WERI-Rb-1 (cell line): ENCODE measurements at places on chromosomes 5 and 9.

GRCh38 chr9:129027224-129027684 lies 877 bp downstream of the SH3GLB2 start:
- no peak for DNase-seq

GRCh38 chr9:4604678-4605095 lies 57.4 kb upstream of the PLPP6 start:
- peak; percentile 70 for DNase-seq

- peak; percentile 51 for DNase-seq
These were observed 40.3 kb upstream of the NAA35 start for GRCh38 chr9:85900504-85901201.

DNA sequence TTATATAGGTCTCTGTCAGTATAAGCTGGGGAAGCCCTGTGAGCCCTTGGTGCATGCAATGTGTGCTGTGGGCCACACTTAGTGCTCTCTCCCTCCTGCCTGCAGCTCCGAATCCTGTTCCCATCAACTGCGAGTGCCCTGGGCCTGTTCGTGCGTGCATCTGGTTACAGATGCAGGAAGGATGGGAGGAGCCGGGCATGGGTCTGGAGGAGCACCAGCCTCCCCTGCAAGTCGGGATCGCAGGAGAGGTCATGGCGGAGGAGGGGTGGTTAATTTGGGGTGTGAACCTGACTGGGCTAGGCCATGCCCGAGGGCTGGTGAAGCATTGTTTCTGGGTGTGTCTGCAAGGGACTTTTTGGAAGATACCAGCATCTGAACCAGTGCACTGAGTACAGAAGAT lies 274.6 kb upstream of the IRX4 start:
- no peak for DNase-seq

DNA sequence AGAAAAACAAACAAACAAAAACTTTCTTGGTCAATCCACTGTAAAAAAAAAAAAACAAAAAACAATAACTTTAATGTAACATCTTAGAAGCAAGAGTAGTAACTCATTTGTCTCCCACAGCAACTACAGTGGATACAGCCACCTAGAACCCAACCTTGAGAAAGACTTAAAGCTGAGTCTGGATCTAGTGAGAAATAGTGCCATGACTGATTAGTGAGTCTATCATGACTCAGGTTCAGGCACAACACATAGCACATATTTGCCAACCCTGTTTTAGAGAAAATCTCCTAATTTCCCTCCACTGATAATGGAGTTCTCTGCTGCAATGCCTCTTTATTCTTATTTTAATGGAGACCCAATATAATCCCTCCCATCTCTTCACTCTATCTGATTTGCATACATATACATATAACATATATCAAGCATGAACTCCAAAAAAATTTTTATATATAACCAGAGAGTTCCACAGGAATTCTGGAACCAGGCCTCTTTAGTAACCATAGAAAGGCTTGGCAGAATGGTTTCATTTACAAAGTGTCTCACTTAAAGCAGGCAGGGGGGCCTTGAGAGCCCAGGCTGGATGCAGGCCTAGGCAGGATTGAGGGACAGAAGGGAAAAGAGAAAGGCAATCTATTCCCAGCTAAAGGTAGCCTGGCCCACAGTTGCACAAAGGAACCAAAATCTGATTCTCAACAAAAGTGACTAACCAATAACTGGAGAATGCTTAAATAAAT lies 11.9 kb upstream of the NR4A3 start:
- no peak for DNase-seq

DNA sequence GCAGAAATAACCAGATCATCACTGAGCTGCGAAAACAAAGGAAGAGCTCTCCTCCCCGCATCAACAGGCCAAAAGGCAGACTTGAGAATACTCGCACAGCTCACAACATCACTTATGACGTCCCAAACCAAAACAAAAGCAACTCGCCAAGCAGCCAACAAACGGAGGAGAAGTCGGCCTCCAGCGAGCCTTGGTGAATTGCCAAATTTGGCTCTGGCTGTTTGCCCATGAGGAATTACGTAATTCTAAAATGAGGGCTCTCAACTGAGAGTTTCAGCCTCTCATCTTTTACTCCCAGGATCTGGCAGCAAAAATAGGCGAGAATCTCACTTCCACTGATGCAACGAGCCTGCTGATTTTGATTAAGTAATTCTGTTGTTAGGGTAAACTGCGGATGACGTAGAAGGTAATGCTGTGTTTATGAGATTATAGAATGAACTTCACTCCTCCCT lies 51.7 kb upstream of the SEMA6A start:
- no peak for DNase-seq

GRCh38 chr5:179263391-179264052 lies 81.7 kb downstream of the ADAMTS2 start:
- no peak for DNase-seq

DNA sequence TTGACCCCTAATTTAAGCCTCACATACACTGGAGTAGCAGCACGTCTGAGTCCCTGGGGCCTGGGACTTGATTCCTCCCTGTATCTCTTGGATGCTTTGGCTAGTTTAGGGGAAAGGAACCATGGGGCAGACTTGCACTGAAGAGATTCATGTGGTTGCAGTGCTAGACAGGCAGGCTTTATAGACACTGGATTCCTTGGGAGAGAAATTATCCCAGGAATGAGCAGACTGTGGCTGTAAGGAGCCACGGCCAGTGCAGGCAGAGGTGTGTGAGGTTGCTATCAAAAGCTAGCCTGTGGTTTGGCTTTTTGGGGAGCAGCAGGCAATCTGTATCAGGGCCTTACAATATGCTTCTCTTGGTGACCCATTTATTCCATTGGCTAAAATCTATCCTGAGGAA lies 20.5 kb upstream of the PITX1 start:
- DNase-seq, result no peak

DNA sequence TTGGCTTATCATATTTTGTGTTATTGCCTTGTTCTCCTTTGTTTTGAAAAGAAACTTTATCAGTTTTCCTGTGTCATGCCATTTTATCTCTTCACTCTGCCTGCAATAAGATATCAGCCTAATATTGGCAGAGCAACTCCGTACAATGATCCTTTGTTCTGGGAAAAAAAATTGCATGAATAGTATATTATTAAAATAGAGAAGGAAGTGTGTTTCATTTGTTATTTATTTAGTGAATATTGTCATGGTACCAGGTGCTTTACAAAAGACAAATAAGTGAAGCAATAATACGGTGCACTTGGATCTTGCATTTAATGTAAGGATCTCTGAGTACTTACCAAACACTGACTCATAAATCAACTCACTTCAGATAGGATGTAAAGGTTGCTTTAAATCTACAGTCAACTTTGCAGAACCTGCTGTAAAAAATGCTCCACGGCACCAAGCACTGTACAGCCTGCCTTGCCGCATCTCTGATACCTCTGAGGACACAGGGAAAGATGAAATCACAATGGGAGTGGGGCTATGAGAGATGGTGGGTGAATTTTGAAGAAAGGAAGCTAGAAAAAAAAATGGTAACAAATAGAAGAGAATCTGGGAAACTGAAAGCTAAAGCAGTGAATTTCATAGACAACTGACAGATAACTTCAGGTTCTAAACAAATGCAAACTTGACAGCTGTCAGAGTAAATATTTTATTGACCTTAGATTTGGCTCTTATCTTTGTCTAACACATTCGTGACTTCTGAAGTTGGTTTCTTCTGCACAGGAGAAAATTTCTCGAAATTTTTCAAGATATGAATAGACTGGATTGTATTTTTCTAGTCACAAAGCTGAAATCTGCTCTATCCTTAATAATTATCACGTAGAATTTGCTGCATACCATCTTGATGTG lies 232.1 kb downstream of the ENC1 start:
- no peak for DNase-seq

DNA sequence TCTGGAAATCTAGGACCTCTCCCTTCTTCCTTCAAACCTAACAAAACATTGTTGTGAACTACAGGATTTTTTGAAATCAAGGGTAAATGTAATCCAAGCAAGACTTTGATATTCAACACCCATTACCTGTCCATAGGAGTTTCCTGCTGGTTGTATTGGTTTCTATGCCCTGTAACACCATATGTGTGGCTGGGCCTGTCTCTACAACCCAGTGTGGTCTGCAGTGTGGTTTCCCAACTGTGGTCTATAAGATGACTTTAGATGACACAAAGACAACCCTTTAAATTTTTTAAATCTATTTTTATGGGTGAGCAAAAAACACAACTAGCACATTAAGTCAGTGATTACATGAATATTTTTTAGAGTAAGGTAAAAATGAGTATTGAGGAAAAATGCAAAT lies 93.1 kb downstream of the SMIM15 start:
- DNase-seq, result no peak
